NCI-H2029 treated with DMSO at 0.1 percent for 48 hours (cell line): ENCODE measurements at places on chromosomes 3 and 15.

- no peak for DNase-seq
Observed at GRCh38 chr3:143266927-143267326, 147.4 kb downstream of the CHST2 start.

GRCh38 chr3:66582721-66583423 lies 82.0 kb upstream of the LRIG1 start:
- DNase-seq: no peak

- DNase-seq: no peak
Observed at GRCh38 chr15:85865070-85865684, 70.5 kb upstream of the KLHL25 start.

- no peak for DNase-seq
Observed at GRCh38 chr3:124322309-124322880, 330.5 kb upstream of the ROPN1 start.
